Left ventricle myocardium superior (tissue), 1 donor: ENCODE measurements at places on chromosomes 5 and 9.

DNA sequence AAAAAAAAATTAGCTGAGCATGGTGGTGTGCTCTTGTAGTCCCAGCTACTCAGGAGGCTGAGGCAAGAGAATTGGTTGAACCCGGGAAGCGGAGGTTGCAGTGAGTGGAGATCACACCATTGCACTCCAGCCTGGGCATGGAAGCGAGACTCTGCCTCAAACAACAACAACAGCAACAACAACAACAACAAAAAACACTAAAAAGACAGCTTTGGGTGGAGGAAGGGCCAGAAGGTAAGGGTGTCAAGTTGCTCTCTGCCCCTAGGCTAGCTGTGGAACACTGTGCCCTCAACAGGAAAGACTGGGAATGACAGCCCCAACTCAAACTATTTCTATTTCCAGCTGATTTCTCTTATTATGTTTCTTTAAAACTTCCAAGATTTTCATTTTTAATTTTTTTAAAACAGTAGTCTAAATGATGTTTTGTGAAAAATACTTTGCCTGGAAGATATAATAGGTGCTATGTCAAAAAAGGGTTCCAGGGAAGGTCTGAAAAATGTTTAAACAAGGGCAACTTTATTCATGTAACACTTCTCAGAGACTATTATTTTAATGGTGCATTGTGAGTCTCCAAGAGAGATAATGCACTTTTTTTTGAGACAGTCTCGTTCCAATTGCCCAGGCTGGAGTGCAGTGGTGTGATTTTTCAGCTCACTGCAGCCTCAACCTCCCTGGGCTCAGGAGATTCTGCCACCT is 29.9 kb downstream of the CLINT1 start:
- no peak for DNase-seq

- no peak for DNase-seq
Measured at GRCh38 chr5:93595420-93596147, 12.6 kb downstream of the NR2F1 start.

- peak; percentile 38 for DNase-seq
Measured at GRCh38 chr5:157459715-157460599, at the start of gene NIPAL4. TSS of gene NIPAL4 (plus strand) at chr5:157460213. CDS start at chr5:157460321, 108 bp downstream.

DNA sequence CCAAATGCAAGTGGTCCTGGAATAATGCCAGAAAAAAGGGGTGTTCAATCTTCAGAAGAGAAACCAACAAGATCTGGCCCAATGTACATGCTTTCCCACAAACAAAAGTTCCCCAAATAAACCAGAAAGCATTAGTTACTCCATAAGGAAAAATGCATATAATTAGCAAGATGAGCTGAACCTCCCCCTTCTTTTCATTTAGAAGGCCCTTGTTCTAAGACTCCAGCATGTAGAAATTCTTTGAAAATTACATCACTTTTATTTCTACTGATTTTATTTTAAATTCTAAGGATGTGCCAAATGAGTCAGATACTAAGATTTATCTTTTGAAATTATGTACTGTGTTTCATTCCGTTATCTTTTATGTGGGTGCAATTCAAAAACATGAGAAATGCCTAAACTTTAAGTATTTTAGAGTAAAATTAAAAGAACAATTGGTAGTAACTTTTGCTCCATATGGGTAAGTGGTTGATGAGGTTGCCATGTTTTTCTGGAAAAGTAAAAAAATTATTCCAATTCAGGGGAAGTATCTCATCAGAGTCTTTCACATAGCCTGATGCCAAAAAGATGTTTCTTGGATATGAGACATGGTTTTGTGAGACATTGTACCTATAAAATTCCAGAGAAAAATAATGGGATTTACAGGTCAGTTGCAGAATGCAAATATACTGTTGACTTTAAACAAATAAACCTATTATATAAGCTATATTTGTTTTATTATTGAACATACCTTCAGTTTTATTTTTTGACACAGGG is 106.5 kb upstream of the CCDC112 start:
- no peak for DNase-seq

DNA sequence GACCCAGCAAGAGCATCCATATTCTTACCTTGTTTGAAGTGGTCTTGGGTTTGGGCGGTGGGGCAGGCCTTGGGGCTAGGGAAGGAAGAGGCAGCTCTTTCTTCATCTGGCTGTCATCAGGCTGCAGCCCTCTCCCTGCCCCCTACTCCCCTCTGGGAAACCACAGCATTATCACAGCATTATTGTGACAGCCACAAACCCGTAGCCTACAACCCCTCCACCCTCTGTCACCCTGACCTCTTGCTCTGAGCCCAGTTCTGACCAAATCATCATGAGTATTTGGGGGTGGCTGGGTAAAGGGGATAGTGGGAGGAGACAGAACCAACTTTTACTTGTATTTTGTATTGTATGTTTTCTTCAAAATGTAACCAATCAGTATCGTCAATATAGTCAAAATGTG is 94.3 kb upstream of the ARRDC3 start:
- DNase-seq: no peak
